Tongue (tissue), 3 donors: ENCODE measurements at places on chromosomes 16 and 17. TPM values are rescaled to one million over a fixed set of nuclear protein-coding genes. Genes with fewer than 3 reads are reported as not detected.

AIPL1 gene
- total RNA-seq, result 0.31 TPM

DNA sequence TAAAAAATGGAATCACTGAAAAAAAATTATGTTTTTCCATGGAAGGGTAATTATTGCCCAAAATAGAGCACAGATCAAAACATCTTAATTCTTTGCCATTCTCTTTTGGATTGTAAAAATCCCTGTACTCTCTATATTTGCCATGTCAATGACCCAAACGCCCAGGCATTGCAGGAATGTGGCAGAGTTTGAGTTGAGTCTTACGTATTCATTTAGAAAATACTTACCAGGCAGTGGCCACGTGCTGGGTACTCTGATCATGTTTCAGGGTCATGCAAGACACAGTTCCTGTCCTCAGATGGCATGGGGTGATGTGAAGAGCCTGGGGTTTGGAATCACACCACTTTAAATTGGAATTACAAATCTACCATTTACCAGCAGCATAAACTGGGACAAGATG is 267.7 kb downstream of the ABCC12 start:
- DNase-seq, result no peak

CCL14 gene
- total RNA-seq, result 0.92 TPM

DNA sequence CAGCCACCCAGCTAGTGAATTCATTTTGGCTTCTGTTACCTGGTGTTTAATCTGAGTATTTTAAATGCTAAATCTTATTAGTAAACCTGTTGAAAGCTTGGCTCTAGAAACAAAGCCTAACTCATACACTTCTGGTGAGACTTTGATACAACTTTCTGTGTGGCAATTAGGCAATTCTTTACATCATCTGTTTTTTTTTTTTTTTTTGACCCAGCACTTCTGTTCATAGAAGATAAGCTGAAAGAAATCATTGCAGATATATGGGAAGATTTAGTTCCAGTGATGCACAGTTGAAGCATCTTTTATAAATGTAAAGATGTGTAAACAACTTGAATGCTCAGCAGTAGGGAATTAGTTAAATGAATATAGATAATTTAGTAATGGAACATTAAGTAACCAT is 21.7 kb upstream of the ABCC11 start:
- no peak for DNase-seq
